Astrocyte (in vitro differentiated cells and primary cell): ENCODE measurements at places on chromosomes 7 and 10. TPM values are rescaled to one million over a fixed set of nuclear protein-coding genes. Genes with fewer than 3 reads are reported as not detected.

SEPTIN7 gene
- total RNA-seq: 330 and 339 TPM in 2 replicates

POLR2J gene
- total RNA-seq: 36.9 and 41.4 TPM in 2 replicates

DNA sequence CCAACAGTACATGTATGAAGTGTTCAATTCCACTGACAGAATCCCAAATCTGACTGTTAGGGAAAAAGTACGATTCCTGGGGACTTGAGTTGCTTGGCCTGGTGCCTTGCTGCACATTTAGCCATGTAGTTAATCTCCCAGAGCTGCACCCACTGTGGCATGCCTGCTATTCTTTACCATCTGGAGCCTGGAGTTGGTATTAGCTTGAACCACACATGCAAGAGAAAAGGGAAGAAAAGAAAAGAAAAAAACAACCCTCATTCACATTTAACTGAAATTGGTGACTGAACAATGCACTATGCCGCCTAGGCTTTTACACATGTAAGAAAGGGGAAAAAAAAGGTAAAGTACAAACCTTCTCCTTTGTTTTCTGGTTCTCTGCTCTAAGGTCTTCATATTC, 26.1 kb downstream of the SHTN1 start:
- no peak for DNase-seq
- H3K36me3 ChIP-seq: no peaks in the 10 kb centered on the region
- H3K27ac ChIP-seq: no peak overlapping the region
- no peaks in the 10 kb centered on the region for H3K27me3 ChIP-seq
- no peak overlapping the region for H3K4me3 ChIP-seq
- H3K4me1 ChIP-seq: peaks cover 10% of the 10 kb centered on the region

- no peak for DNase-seq
- no peak overlapping the region for H3K4me3 ChIP-seq
- no peaks in the 10 kb centered on the region for H3K4me1 ChIP-seq
- no peaks in the 10 kb centered on the region for H3K27me3 ChIP-seq
- H3K27ac ChIP-seq: no peak overlapping the region
Measured at GRCh38 chr7:144892761-144893160, 56.9 kb upstream of the TPK1 start.
